Germinal center (tissue), 1 donor: ENCODE measurements at places on chromosomes 5 and 9.

GRCh38 chr5:765948-766631 is 18.4 kb downstream of the ZDHHC11B start:
- no peak for DNase-seq

DNA sequence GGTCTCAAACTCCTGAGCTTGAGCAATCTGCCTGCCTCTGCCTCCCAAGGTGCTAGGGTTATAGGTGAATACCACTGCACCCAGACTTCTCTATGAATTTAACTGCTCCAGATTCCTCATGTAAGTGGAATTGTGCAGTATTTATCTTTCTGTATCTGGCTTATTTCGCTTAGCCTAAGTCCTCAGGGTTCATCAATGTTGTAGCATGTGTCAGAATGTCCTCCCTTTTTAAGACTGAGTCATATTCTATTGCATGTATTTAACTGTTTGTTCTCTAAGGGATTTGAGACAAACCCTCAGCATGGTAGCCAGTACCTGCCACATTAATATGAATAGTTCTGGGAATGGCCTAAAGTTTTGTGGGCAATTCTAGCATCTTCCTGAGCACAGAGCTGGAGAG is 53.9 kb upstream of the TUT7 start:
- no peak for DNase-seq

DNA sequence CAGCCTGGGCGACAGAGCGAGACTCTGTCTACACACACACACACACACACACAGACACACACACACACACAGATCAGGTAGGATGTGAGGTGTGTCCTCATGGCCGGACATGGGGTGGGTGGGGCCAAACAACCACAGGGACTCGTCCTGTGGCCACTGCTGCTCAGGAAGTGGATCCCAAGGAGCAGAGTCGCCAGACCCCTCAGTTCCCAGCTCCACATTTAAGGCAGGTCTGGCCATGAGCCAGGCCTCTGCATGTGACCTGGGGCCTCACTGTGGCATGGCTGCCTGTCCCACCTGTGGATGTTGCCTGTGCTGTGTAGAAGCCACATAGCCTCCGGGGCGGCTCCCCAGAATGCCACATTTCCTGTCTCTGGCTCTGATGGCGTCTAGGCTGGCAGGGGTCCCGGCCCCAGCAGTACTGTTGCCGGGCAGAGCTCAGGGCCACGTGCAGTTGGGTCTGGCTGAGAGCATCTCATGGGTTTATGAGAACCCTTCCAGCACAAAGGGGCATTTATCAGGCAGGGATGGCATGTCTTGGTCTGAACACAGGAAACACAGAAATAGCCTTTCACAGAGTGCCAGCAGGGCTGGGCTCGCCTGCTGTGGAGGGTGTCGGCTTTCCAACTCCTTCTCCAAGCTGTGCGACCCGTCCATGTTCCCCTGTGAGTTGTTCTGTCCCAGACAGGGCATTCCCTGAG is 9.9 kb upstream of the NINJ1 start:
- peak; percentile 53 for DNase-seq

DNA sequence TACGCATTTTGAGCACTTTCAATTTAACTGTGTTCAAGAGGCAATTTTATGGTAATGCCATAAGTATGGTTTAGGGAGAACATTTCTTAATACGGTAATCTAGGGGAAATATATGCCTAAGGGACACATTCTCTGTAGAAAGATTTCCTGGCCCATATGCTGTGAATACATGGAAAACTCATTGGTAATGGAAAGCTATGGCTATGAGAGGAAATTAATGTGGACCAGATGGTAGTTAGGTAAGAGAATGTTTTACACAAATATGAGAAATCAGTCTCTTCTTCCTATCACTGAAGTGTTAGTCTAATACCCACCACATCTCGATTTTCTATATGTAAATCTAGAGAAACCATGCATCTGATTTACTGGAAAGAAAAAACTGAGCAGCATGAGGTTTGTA is 105.0 kb downstream of the SEMA6A start:
- no peak for DNase-seq
